ENCODE measurements at places on chromosomes 6 and 20.

GRCh38 chr6:106918115-106918514 lies 56.4 kb downstream of the CD24 start:
- DNase-seq = no peak

- DNase-seq = no peak
Observed at GRCh38 chr6:90445533-90446108, 141.3 kb downstream of the MAP3K7 start.

DNA sequence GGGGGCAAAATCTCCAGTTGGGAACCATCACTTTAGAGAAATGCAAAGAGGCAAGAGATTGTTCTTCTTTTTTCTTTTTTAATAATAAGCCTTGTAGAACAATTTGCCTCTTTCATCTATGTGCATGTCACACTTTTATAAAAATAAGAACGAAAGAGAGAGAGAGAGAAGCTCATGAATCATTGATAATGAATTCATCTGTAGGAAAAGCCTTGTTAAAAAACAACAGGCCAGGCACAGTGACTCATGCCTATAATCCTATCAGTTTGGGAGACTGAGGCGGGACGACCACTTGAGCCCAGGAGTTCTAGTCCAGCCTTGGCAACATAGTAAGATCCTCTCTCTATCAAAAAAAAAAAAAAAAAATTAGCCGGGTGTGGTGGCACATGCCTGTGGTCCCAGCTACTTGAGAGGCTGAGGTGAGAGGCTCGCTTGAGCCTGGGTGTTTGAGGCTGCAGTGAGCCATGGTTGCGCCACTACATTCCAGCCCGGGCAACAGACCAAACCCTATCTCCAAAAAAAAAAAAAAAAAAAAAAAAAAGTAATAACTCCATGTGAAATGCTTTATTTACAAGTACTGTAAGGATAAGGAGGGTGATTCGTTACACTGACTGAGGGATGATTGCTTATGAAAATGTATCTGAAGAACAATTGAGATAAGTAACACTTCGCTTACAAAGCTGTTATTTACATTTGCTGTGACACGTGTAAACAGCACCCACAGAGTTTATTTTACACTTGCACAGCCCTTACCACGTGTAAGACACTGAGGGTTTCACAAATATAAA lies 6.0 kb downstream of the CCN5 start:
- DNase-seq = peak; percentile 82

DNA sequence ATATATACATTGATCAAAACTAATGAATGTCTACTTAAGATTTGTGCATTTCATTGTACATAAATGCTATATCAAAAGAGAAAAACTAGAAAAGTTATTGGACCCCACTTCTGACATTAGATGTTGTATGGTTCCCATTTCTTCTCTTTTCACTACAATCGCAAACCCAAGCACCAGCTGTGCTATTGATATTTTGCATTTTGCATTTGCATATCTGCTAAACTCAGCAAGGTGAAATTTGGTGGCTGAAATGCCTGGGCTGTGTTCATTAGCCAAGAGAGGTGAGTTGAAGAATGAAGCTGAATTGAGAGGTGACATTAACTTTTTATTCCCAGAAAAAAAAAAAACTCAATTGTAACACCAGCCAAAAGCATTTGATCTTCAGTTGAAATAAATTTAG lies 232.1 kb upstream of the TENT5A start:
- no peak for DNase-seq

GRCh38 chr6:6764764-6765434 lies 176.4 kb downstream of the LY86 start:
- DNase-seq = no peak

- no peak for DNase-seq
Observed at GRCh38 chr6:108778421-108779186, 69.6 kb upstream of the ARMC2 start.

DNA sequence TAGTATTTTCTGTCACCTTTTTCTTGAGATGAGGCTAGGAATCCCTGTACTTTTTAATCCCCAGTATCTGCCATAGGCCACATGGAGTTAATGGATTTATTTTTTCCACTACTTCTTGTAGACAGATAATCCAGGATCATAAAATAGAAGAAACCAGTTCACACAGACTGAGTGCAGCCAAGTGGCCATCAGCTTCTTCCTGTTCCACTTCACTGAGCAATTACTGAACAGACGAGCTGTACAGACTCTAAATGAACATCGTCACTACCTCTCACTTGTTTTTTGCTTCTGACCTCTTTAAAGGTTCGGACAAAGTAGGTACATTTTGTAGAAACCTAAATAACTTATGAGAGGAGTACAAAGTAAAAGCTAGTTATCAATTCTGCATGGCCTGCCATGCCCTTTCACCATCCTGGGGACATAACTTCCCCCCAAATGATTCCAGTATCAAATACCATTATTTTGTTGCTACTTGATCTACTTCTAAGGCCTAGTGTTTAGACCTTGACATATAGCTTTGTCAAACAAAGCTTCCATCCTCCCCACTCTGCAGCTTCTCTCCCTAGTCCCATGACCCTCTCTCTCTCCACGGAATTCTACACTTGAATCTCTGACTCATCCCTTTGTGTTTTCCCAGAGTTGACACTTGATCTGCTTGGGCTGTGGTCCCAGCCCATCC lies 34.4 kb upstream of the ARHGAP18 start:
- peak; percentile 83 for DNase-seq

GRCh38 chr6:52839124-52840055 lies 1.2 kb downstream of the GSTA5 start:
- DNase-seq = peak; percentile 61

GRCh38 chr6:45256697-45257695 lies 71.1 kb upstream of the RUNX2 start:
- DNase-seq = no peak

DNA sequence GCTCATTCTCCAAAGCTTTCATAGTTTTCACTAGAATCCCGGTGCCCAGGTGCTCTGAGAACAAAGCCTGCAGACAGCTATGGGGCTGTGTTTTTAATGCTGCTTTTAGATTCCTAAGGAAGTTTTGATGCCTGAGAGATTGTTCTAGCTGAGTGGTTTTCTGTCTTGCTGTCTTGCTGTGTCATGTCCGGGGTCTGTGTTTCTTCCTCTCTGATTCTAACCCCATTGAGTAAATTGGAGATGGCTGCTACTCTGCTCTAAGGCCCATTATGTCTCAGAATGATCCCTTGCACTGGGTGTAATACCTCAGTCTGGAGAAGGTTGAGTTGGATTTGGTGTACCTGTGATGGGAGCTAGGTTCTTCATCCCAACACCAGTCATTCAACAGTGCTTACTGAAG lies 63.4 kb downstream of the ARID1B start:
- DNase-seq = no peak

- no peak for DNase-seq
Observed at GRCh38 chr6:161890832-161891297, 617.0 kb upstream of the AGPAT4 start.

DNA sequence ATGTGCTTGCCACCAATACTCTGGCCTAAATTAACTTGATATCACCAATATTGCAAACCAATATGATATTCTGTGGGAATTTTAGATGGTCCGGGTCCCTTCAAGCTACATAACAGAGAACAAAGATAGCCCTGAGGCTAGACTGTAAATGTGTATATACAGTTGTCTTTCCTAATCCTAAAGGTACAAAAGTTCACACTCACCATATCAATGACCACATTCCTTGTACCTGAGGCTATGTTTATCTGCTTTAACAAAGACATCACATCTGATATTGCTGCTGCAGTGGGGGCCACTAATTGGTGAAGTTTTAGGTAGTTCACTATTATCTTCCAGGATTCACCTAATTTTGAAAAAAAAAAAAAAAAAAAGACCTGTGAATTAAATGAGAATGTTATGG lies 38.6 kb upstream of the VGLL2 start:
- no peak for DNase-seq

Measured in fibroblast of upper back skin (primary cell).